NCI-H1105 treated with DMSO at 0.1 percent for 48 hours (cell line): ENCODE measurements at places on chromosomes 7 and 10.

DNA sequence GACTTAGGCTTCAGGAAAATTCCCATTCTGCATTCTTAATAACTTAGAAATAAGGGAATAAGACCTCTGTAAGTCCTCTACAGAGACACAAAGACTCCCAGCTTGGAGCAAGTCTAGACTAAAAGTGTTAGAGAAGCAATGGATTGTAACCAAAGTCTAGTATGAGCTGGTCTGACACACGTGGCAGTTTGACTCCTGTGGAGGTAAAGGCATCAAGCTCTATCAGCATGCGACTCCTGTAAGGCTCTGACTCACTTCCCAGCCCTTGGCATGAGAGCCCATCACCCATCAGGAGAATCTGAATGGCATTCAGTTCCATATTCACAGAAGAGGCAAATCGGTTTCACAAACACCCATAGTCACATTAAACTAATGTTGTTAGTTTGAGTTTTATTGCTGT lies 4.4 kb upstream of the VSTM4 start:
- DNase-seq = no peak

DNA sequence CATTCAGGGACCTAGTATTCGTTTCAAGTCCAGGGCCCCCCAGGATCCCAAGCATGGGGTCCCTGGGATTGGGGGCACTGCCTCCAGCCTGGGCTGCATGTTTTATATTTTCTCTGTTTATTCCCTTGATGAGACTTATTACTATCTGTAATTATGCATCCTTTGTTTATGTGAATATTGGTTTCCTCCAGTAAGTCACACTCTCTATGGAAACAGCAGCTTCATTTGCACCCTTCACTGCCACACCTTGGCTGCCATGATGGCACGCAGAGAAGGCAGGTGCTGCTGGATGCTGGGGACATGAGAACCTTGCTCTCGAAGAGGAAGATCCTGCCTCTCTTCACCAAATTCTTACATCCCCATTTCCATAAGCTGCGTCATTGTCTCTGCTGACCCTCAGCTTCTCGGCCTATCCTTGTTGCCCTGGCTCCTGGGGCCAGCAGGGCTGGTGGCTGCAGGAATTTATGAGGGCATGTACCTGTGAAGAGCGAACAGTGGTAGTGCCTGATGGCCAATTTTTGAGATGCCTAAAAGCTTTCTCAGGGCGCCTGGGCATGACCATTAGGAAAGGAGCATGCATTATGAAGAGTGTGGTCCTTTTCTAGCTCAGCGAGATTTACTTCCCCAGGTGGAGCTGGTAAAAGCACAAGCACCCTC lies 479.3 kb upstream of the KLF6 start:
- DNase-seq = no peak

GRCh38 chr10:60490013-60490412 lies 100.3 kb upstream of the ANK3 start:
- DNase-seq = no peak

DNA sequence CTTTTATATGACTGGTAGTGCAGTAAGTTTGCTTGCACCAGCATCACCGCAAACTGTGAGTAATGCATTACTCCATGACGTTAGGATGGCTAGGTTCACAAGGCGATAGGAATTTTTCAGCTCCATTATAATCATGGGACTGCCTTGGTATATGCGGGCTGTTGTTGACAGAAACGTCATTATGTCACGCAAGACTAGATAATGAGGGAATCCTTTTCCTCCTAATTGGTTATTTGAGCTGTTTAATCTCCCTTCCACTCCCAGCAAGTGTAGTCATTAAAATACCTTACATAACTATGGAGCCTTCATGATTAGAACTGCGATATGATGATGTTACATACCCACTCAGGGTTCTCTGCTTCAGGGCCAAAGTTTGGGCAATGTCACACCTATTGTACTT lies 17.3 kb downstream of the KLLN start:
- no peak for DNase-seq

GRCh38 chr10:114925587-114926586 lies 12.1 kb upstream of the TRUB1 start:
- no peak for DNase-seq

GRCh38 chr7:156903232-156903909 lies 10.4 kb upstream of the LMBR1 start:
- DNase-seq = no peak

DNA sequence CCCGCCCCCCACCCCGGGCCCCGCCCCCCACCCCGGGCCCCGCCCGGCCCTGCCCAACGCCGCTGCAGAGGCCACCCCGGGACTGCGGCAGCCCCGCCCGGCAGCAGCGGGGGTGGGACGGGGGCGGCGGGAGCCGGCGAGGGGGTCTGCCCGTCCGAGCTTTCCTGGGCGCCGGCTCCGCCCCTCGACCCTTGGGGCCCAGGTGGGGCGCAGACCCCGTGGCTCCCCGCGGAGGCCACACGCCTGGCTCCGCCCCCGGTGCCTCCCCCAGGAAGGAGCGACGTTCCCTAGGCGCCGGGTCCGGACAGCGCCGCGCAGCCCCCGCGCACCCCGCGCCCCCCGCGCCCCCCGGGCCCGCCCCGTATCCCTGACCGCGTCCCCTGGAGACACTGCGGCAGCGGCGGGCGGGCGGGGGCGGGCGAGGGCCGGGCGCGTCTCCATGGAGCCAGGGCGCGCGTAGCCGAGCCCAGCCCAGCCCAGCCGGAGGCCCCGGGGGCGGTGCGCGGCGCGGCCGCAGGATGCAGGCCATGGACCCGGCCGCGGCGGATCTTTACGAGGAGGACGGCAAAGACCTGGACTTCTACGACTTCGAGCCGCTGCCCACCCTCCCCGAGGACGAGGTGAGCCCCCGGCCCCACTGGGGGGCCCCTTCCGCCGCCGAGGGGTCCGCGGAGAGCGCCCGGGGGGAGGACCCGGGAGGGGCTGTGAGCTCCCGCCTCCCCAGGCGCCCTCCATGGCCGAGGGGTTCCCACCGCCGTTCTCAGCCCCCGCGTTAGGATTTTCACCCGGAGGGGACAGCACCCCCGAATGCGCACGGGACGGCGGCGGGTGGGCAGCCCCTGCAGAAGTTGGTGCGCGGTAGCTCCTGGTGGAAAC lies at the start of gene KNDC1:
TSS of gene KNDC1 (plus strand) at position 270 of the 876 bp plus-strand sequence. CDS start at position 519, 249 bp downstream.
- peak; percentile 18 for DNase-seq

- DNase-seq = no peak
These were observed 695 bp downstream of the FAM237B start for GRCh38 chr7:90320418-90320800.

GRCh38 chr7:27739301-27739908 lies 557 bp upstream of the TAX1BP1 start:
- DNase-seq = no peak

DNA sequence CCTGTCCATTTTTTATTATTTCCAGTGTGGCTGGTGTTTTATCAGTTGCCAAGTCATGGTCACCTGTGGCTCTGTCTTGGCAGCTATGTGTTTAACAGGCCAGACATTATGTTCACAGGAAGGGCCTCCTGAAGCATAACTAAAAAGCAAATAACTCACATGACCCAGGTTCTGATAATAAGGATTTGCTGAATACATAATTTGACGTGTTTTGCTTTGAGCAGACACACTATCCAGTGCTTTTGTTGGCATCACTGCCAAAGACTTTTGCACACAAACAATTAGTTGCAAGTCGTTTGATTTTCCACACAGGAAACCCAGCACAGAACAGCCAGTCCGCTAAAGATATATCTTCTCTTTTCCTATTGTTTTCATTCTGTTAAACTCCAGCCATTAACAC lies 173.6 kb downstream of the ARL4A start:
- no peak for DNase-seq

GRCh38 chr10:116732573-116732972 lies 9.8 kb downstream of the HSPA12A start:
- DNase-seq = no peak

- no peak for DNase-seq
These were observed 15.5 kb downstream of the STX1A start for GRCh38 chr7:73703757-73704639.

- DNase-seq = no peak
These were observed 312.0 kb downstream of the WDR37 start for GRCh38 chr10:1367938-1368841.

DNA sequence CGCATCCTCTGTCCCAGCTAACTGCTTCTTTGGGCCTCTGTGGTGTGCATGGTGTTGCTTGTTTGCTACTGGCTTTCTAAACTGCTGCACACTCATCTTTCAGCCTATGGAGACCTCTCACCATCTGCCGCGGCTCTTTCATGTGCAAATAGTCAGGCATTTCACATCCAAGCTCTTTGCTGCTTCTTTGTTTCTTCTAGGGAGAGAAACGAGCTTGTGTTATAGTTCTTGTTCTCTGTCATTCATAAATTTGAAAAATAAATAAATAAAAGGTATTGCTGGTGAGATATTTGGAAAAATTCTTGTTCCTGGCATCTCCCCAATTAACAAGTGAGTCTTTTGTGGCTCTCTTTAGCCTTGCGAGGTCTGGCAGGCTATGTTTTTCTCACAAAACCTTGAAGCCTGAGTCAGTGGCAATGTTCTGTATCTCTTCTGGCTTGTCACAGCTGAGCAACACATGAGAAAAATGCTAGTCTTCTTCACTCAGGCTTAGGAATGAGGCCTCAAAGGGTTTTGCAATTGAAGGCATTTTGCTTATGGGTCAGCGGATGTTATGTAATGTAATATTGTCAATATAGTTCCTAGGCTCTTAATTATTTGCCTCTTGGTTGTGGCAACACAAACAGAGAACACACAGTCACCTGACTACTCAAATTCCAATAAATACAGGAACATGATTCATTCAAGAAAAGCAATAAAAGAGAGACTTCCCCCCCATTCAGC lies 274.0 kb downstream of the FRMD4A start:
- DNase-seq = no peak
